Stimulated activated CD4-positive, alpha-beta T cell treated with anti-CD3 and anti-CD28 coated beads, TNF-alpha, amount 100 ng/mL, for 1 hour (primary cell): ENCODE measurements at places on chromosomes 7 and 10.

- DNase-seq: no peak
These were observed 114.7 kb downstream of the CHN2 start for GRCh38 chr7:29309041-29309854.

- no peak for DNase-seq
These were observed 1.7 kb upstream of the TRIP6 start for GRCh38 chr7:100865372-100865911.

DNA sequence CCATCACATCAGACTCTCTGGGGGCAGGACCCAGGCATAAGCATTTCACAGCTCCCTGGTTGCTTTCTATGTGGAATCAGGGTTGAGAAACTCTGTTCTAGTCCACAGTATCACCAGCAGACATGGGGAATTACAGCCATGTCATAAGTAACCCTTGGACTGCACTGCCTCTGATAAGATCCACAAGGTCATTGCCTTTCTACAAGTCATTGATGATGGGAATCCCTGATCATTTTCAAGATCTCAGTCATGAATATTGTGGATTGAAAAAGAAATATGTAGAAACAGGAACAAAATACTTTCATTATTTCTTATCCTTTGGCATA, 304.1 kb downstream of the KLF6 start:
- DNase-seq: no peak

DNA sequence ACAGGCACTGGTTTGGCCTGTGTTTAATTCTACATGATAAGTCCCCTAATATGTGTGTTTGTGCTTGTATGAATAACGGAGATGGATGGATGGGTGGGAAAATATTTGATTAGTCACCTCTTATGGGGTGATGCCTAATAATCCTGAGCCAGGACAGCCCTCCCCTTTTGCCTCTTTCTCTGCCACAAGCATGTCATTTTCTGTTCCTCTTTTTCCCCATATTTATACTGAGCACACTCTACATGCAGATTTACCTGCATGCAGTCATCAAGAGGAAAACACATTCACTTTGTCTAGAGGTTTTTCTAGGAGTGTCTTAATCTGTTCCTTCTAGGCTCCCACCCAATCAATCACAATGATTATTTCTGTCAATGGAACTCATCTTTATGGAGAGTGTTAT, 111.6 kb upstream of the TBX20 start:
- DNase-seq: no peak

GRCh38 chr10:33152146-33152545, 182.3 kb downstream of the NRP1 start:
- DNase-seq: no peak

DNA sequence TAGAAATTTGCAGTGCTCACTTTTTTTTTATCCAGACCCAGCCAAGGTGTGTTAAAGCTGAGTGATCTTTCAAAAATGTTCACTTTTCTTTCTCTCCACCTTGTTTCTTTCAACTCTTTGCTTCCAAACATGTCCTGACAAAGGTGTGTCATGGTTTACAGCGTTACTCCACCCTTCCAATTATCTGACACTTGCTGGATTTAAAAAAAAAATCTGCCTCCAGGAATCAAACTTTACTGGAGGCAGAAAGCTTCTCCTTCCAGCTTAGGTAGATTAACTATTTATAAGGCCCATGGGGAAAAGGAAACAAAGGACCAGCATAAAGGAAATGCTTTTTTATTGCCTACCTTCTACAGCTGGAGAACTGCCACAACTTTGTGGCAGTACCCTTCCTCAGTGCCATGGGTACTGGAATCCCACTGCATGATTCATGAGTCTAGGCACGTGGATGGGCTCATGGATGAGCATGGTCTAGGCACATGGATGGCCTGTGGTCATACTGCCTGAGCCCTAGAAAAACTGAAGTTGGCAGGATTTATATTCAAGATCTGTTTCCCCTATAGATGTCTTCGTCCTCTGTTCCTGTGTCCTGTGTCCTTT, at the start of gene COL17A1:
TSS of gene COL17A1 (minus strand) at position 80 of the 600 bp plus-strand sequence. CDS start 5,207 bp downstream, outside the sequence.
- no peak for DNase-seq

GRCh38 chr10:132595021-132595420, 57.4 kb downstream of the INPP5A start:
- no peak for DNase-seq

- no peak for DNase-seq
These were observed 10.2 kb downstream of the SCD start for GRCh38 chr10:100357059-100357858.

GRCh38 chr10:77670817-77671443, 33.3 kb upstream of the KCNMA1 start:
- no peak for DNase-seq

DNA sequence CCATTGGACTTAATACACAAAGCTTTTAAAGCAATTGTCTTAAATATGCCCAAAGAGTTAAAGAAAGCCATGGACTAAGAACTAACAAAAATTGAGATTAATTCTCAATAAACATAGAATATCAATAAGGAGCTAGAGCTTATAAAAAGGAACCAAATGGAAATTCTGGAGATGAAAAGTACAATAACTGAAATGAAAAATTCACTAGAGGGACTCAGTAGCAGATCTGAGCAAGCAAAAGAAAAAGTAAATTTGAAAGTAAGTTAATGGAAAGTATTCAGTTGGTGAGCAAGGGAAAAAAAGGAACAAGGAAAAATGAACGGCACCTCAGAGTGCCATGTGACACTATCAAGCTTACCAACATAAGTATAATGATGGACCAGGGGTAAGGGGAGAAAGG, 209.8 kb downstream of the FZD1 start:
- no peak for DNase-seq

DNA sequence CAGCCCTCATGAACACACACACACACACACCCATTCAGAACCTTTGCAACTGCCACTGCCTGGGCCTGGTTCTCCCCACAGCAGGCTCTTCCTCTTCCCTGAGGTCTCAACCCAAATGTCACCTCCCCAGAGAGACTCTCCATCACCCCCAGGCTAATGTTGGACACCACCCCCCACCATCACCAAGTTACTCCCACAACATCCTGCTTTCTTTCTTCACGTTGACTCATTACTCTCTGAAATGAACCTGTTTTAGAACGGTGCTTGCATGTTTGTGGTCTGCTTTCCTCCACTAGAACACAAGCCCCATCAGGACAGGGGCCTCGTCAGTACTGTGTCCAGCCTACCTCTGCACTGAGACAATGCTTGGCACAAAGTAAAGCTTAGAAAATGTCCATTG, 16.0 kb downstream of the AFAP1L2 start:
- no peak for DNase-seq
